Suprapubic skin (tissue), 4 donors: ENCODE measurements at places on chromosomes 5 and 9. TPM values are rescaled to one million over a fixed set of nuclear protein-coding genes. Genes with fewer than 3 reads are reported as not detected.

The MTRR gene
- 33.5 TPM for total RNA-seq

The PCDHA5 gene
- total RNA-seq: 0.16 TPM

DNA sequence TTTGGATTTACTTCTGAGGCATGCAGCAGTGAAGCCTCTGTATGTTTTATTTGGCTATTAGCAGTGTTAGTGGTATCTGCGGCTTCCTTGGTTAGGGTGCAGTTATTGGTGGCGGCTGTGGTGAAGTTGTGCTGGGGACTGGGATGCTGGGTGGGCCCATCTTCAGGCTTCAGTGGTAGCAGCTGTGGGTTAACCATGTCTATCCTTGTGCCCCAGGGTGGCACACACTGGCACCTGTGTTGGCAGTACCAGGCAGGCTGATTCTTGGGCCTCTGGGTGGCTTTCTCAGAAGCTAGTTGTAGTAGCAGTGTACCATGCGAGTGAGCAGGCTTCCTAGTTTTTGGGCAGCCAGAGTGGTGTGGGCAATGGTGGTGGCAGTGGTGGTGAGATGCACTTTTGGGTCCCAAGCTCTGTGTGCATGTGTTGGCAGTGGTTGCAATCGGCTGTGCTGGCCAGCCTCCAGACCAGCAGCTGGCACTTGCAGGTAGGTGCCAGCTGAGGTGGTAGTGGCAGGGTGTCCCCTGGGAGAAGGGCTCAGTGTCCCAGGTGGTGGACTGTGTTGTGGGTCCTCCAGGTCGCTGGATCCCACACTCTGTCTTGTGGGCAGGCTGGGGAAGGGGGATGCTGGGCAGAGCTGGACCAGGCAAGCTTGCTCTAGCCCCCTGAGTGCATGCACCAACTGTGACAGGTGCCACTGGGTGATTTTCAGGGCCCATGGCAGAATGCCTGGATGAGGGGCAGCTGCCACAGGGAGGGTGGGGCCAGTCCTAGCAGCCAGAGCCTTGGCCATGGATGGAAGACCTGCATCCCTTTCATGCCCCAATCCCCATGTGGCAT lies 13.6 kb downstream of the AHRR start:
- DNase-seq: no peak

- no peak for DNase-seq
These were observed 16.9 kb upstream of the BOD1 start for GRCh38 chr5:173633304-173633703.

DNA sequence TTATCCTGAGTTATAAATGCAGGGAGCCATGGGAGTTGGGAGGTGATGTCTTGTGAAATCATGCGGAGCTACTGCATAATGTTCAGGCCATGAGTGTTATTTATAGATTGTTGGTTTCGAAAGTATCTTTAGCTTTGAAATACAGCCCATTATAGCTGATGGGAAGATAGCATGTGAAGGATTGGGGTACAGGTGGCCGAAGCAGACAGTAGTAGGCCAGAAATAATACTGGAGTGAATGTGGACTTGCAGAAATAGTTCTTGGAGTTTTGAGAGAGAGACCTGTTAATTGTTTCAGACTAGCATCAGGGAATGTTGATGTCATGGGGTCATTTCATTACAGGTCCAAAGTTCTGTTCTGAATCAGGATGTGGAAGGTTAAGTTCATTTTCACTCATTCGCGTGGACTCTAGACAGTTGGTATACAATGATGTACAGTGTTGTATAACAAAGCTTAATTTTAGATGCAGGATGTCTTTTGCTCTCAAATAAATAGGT lies 3.8 kb downstream of the ATP6V1G1 start:
- no peak for DNase-seq

GRCh38 chr5:2006193-2006970 lies 123.7 kb upstream of the IRX4 start:
- DNase-seq: no peak

- no peak for DNase-seq
These were observed 162.0 kb downstream of the DOCK2 start for GRCh38 chr5:169798906-169799660.

GRCh38 chr5:72015103-72015548 lies 92.1 kb upstream of the MAP1B start:
- DNase-seq: no peak

DNA sequence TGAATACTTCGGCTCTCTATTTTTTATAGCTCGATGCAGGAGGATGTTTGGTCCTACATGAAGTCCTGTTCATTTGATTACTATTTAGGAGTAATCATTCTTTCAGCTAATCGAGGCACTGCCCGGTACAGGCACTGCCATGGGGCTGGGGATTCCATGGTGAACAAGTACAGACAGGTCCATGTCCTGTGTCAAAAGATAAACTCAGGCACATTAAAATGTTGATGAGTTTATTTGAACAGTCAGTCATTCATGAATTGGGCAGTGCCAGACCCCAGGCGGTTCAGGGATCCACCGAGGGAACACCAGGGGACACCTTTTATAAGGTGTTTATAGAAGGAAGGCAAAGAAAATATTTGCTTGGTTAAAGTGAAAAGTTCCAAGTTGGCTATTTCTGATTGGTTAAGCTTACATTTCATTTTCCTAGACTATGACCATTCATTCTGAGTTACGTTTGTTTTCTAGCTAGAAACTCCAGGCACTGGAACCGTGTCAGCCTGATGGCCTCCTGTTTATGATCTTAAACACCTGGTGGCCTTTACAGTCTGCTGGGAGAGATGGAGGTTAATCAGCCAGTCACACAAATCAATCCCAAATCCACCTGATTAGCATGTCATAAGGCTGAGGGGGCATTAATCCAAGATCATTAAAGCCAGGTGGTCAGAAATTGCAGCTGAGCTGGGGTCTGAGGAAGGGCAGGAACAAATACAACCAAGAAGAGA lies 47.0 kb upstream of the TDRD7 start:
- no peak for DNase-seq

The PCDHGA5 gene
- total RNA-seq: 1.5 TPM
